ENCODE measurements at places on chromosomes 6 and 20.

DNA sequence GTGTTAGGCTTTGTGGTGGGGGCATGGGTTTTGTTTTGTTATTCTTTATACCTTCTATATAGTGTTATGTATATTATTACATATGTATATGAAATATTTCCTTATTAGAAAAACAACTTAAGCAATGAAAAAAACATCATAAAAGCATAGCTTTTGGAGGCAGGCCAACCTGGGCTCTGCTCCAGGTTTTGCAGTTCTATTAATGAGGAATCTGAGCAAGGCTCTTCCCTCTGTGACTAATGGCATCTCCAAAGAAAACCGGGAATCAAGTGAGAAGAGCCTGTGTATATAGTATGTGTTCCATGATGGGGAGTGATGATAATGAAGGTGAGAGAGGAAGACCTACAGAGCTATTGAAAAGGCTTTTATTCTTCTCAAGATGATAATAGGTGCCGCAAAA is 291.1 kb downstream of the CLIC5 start:
- DNase-seq, result no peak

DNA sequence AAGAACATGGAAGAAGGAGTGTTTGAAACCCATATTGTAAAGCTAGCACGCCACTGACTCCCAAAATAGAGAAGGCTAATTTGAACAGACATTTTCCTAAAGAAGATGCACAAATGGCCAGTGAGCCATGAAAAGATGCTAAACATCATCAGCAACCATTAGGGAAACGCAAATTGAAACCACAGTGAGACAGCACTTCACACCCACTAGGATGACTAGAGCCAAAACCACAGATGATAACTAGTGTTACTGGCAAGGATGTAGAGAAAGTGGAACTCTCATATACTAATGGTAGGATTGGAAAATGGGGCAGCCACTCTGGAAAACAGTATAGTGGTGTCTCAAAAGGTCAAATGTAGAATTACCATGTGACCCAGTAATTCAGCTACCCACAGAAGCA is 58.2 kb downstream of the BMP7 start:
- no peak for DNase-seq

DNA sequence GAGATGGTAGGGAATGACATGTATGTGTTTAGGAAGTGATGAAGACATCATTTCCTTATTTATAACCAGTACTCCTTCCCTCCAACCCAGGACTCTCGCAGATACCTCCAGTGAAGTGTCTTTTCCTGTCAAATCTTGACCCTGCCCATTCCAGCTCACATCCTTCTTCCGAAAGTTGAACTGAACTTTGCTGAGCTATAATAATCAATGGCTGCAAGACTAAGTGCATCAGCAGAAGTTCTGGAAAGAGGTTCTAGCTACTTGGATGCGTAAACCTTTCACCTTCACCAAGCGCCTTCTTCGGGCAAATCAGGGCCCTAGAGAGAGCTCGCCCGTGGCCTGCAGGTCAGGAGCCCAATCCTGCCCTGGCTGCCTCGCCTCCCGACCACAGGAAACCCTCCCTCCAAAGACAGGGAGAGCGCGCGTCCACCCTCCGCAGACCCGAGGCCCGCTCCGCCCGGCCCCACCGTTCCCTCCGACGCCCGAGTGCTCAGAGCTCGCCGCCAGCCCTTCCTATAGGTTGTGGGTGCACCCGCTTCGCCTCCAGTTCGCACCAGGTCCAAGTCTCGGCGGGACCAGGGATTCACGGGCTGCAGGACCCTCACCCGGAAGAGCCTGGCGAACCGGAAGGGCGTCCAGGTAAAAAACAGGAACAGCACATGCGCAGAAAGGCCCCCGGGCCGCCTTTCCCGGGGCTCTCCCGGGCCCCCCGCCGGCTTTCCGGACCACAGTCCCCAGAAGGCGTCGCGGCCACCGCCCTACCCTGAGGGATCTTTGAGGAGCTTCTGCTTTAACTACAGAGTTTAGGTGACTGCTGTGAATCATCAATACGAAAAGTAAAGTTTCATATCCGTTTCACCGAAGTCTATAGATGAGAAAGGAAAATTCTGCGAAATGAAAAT is at the start of gene ZNF334:
TSS of gene ZNF334 (minus strand) at position 617 of the 902 bp plus-strand sequence. CDS start 1,457 bp downstream, outside the sequence.
- DNase-seq, result no peak

- no peak for DNase-seq
Measured at GRCh38 chr20:33673114-33673409, 1.2 kb downstream of the NECAB3 start.

GRCh38 chr20:46179862-46180261 is 61.7 kb downstream of the CD40 start:
- DNase-seq, result no peak

DNA sequence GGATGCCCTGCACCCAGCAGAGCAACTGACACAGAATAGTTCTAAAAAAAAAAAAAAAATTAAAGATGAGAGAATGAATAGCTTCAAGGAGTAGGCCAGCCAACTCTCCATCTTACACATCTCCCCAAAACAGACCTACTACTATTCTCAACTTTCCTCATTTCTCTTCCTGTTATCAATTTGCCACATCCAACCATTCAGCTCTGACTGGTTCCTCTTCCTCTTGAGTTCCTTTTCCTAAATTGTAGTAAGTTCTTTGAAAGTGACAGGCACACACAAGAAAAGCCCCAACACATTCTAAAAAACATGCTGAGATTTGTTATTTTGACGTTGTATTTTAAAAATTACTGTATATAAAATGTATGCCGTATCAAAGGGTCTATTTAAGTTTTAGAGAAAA is 117.2 kb downstream of the PDSS2 start:
- no peak for DNase-seq

DNA sequence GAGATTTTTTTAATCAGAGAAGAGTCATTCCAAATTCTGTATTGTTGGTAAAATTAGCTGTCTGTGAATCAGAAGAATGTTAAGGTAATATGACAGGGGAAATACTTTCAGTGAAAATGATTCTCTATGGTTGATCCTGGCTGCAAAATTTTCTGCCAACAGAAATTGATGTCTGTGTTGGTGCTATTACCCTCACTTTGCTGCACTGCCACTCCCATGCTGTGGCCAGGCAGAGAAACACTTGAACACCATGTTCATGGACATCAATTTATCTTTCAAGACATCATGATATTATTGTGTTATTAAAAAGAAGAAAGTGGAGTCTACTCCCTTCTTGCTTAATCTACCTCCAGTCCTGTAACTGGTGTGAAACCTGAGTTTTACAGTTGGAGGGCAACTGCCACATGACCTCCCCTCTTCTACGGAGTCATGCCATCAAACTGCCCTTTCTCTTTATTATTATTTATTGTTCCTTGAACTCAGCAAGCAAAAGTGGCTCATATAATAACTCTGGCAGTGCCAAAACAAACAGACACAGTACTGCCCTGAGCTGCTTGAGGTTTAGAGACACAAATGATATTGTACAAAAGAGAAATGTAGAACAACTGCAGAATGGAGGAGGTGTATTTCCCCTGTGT is 288.0 kb upstream of the JAG1 start:
- DNase-seq, result no peak

DNA sequence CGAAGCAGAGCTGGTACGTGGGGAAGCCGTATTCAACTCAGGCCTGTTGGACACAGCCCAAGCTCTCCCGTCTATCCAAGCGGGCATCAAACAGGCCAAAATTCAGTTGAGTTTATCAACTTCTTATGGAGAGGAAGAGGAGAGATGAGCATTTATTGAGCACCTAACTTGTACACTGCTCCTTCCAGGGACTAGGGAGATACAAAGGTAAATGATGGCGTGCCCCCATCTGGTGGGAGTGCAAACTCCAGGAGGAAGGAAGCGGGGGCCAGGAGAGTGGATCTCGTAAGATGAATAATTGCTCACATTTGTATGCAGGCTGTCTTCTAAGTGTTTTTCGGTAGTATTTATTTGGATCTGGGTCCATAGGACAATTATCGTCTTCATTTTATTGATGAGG is 146.6 kb downstream of the SOBP start:
- no peak for DNase-seq

GRCh38 chr20:6714279-6714711 is 53.2 kb upstream of the BMP2 start:
- no peak for DNase-seq

DNA sequence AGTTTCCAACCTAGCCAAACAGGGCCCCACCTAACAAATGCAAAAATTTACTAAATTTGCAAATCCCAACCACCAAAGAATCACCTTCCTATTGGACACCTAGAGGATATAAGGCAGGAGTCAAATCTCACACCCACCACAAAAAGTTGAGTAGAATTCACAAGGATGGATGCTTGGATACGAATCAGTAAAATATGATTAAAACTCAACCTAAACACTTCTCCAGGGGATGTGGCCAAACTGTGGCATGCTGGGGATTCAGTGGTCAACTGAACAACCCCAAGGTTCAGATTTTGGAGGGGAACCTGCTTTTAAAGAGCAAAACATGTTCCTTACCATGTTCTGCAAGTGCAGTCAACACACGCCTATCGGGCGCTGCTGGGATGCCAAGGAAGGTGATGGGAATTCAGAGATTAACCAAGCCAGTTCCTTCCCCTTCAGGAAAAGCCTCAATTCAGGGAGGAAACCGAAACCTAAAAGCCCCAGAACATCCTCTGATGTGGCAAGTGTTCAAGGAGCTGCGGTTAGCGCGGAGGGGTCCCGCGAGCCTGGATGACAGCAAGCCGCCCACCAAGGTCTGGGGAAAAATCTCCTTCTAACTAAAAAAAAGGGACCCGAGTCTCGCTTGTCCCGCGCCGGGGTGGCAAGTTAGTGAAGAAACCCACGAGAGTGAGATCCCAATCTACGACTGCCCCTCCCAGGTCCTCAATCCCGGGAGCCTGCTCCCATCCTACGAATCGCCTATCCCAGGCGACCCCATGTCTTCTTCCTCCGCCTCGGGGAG is 902 bp downstream of the SAMHD1 start:
- DNase-seq, result no peak

DNA sequence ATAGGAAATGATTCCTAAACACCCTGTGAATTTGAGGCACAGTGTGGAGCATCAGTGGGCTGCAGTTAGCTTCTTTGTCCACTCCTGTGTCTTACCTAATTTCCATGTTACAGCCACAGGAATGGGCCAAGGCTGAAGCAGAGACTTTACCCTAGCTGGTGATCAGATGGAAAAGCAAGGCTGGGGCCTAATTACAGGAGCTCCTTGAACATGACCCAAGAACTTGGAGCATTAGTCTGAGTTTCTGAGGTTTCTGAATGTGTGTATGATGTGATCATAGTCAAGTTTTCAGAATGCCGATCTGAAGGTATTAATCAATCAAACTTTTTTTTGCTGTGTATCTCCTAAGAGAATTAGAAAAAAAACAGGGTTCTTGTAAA is 18.0 kb downstream of the HECA start:
- DNase-seq, result no peak

GRCh38 chr6:125101631-125102030 is 51.9 kb upstream of the TPD52L1 start:
- no peak for DNase-seq

GRCh38 chr6:64890609-64891008 is 816.4 kb downstream of the EYS start:
- no peak for DNase-seq

DNA sequence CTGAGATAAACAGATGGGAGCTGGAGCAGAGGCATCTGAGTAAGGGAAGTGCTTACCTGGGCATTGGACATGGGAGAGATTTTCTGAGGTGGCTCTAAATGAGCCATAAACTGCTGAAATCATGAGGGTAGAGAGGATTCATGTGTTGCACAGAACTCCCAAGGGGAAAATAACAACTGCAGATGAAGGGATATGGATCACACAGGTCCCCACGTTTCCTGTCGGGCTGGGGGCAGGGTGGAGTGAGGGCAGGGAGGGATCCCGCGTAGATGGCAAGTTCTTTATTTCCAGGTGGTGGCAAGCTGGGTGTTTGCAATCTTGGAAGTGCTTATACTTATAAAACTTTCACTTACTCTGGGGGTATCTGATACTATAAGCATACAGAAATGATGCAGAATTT is 422.6 kb upstream of the FLRT3 start:
- no peak for DNase-seq

GRCh38 chr6:33599413-33599938 is 19.4 kb upstream of the BAK1 start:
- DNase-seq, result no peak

DNA sequence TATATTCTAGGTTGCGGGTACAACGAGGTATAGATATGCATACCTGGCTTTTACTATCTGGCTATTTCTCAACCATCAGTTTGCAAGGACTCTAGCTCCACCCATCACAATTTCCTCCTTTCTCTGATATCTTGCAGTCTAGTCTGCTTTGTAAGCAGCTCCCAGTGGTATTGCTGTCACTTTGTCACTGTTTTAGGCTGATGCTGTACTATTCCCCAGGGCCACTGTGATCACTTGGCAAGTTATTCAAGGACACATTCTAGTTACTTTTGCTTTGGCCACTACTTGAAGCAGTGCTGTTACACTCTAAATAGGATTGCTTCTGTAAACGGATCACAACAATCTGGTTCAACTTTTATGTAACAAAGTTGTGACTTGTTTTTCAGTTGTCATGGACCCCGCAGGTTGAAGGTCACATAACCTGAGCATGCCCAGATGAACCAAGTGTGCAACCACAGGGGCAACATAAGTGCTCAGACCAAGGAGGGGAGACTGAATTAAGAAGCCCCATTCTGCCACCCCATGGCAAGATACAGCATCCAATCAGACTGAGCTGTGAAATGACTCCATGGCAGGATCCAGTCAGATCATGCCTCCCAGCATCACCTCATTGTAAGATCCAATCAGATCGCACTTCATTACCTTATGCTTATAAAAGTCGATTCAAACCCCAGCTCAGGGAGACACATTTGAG is 588.4 kb upstream of the CITED2 start:
- DNase-seq, result no peak

DNA sequence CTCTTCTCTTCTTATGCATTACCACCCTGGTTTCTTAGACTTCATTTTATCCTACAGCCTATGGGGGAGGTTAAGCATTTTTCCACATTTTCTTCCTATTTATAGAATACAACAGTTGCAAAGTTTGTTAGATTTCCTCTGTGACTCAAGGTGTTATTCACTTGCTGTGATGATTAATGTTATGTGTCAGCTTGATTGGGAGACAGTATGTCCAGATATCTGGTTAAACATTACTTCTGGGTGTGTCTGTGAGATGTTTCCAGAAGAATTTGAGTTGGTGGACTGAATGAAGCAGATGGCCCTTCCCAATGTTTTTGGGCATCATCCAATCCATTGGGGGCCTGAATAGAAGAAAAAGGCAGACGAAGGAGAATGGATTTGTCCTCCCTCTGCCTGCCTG is 131.3 kb downstream of the C6orf118 start:
- no peak for DNase-seq

- no peak for DNase-seq
Measured at GRCh38 chr6:38169977-38170526, 350.5 kb downstream of the ZFAND3 start.

DNA sequence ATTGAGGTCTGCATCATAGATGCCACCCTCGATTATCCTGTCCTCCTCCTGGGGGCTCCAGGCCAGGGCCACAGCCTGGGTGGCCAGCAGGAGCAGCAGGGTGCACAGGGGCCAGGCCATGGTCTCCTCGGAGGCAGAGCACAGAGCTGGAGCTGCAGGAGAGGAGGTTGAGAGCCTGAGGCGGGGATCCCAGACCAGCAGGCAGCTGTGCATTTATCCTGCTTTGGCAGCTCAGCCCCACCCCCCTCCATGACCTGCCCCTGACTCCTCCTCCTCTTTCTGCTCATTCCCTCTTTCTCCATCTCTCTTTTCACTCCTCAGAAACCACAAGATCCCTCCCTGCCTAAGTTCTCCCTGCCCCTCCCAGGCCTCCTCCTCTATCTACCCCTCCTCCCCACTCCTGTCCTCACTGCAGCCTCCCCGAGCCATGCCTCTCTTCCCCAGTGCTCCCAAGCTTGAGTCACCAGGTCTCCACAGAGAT is at the start of gene CST2:
TSS of gene CST2 (minus strand) at position 189 of the 481 bp plus-strand sequence. CDS start at position 120, 69 bp downstream.
- DNase-seq, result no peak

All from thoracic aorta (tissue), 2 donors.